NCI-H187 (cell line): ENCODE measurements at places on chromosomes 16 and 17.

DNA sequence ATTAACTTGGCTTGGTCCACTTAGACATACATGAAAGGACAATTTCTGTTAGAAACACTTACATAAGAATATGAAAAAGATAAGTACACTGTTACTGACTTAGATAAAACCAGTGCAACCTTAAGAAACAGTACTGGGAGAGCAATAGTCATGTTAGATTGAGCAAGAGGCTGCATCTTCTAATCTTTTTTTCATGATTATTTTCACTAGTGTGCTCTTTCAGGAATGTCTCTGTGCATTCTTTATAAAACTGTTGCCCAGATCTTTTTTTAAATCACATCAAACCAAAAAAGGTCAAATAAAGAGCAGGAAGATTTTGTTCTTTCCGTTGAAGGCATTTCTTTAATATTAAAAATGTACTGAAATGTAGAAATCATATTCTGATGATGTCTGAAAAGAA, 100.7 kb upstream of the AXIN2 start:
- DNase-seq, result no peak

GRCh38 chr17:15408803-15409202, 58.6 kb downstream of the CDRT4 start:
- DNase-seq, result no peak

GRCh38 chr16:11413907-11414595, 68.8 kb downstream of the RMI2 start:
- DNase-seq, result no peak

DNA sequence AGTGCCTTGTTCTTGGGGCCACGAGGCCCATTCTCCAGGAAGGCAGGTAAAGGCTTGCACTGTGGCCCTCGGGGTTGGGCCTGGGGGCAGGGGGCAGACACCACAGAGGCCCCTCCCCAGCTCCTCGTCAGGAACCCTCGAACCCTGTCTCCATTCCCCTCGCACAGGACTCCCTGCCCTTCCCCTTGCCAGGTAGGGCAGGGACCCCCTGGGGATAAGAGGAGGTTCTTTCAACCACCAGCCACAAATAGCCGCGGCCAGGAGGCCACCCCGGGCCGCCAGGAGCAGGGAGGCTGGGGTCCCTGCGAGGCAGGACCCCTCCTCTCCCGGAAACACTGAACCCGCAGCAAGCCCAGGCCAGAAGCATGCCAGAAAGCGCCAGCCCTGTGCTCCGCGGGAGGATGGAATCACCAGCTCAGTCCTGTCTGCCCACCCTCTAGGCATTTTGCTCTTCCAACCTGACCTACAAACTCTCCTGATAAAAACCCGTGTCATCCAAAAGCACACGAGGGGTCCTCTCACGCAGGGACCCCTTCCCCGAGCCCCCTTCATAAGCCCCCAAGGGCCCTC, 45.6 kb downstream of the SLC47A1 start:
- DNase-seq, result no peak

DNA sequence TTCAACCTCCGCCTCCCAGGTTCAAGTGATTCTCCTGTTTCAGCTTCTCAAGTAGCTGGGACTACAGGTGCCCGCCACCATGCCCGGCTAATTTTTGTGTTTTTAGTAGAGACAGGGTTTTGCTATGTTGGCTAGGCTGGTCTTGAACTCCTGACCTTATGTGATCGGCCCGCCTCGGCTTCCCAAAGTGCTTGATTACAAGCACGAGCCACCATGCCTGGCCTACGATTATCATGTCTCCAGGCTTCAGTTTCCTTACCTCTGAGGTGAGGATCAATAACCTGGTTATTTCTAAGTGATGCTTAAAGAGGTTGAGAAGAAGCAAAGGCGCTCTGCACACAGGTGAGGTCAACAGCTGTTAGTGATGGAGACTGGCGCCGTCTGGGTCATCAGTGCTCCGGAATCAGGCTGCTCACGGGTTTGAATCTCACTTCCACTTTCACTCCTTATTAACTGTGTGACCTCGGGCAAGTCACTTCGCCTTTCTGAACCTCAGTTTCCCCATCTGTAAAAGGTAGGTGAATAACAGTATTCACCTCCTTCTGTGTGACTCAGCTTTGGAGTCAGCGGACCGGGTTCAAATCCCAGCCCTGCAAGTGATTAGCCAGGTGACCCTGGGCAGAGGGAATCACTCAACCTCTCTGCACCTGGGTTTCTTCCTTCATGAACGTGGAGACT, 745 bp upstream of the ABCC1 start:
- DNase-seq, result no peak

GRCh38 chr17:78381601-78382232, 3.3 kb downstream of the PGS1 start:
- DNase-seq, result no peak

GRCh38 chr16:67158637-67159600, 790 bp downstream of the TRADD start:
- no peak for DNase-seq

- DNase-seq, result no peak
Measured at GRCh38 chr17:56803071-56803470, 30.6 kb downstream of the C17orf67 start.

- DNase-seq, result no peak
Measured at GRCh38 chr16:53018834-53019416, 33.8 kb downstream of the CHD9NB start.

DNA sequence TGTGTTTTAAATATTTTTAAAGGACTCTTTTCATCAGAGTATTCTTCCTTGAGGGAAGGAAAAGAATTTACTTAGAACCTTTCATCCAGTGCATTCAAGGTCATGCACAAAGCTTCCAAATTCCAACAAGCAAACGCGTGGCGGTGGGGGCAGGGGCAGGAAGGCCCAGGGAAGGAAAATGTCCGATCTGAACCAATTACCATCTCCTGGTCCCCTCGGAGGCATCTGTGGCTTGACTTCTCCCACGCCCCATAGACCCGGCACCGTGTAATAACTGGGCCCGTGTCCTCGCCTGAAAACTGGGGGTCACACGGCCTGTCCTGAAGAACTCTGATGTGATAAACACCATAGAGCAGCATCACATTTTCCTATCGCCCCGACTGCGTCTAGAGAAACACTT, 18.3 kb downstream of the MEAK7 start:
- DNase-seq, result no peak

GRCh38 chr17:10022416-10022815, 117.3 kb upstream of the RCVRN start:
- DNase-seq, result no peak

- DNase-seq, result no peak
Measured at GRCh38 chr17:60139438-60140285, 10.1 kb upstream of the CA4 start.

- DNase-seq, result no peak
Measured at GRCh38 chr16:73878611-73879010, 418.0 kb upstream of the PSMD7 start.

DNA sequence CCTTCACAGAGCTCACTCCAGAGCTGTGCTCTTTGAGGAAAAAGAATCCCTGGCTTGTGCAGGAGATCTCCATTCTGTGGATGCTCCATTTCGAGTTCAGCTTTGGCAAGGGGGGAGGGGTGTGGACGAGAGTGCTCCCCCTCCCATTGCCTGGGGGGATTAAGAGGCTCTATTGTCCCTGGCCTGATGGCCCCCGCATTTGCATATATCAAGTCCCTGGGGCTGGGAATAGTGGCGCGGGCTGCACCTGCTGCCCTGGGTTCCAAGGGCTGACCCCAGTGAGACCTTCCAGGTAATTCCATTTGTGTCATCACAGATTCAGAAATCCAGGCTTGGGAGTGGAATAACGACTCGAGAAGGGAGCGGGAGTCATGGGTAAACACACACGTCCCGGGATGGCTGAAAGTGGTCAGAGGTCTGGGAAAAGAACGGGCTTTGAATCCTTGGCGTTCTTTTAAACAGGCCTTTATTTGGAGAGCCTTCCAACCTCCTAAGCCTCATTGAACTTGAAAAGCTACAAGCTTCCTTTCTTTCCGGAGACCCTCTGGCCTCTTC, 479.3 kb downstream of the HS3ST3B1 start:
- no peak for DNase-seq

DNA sequence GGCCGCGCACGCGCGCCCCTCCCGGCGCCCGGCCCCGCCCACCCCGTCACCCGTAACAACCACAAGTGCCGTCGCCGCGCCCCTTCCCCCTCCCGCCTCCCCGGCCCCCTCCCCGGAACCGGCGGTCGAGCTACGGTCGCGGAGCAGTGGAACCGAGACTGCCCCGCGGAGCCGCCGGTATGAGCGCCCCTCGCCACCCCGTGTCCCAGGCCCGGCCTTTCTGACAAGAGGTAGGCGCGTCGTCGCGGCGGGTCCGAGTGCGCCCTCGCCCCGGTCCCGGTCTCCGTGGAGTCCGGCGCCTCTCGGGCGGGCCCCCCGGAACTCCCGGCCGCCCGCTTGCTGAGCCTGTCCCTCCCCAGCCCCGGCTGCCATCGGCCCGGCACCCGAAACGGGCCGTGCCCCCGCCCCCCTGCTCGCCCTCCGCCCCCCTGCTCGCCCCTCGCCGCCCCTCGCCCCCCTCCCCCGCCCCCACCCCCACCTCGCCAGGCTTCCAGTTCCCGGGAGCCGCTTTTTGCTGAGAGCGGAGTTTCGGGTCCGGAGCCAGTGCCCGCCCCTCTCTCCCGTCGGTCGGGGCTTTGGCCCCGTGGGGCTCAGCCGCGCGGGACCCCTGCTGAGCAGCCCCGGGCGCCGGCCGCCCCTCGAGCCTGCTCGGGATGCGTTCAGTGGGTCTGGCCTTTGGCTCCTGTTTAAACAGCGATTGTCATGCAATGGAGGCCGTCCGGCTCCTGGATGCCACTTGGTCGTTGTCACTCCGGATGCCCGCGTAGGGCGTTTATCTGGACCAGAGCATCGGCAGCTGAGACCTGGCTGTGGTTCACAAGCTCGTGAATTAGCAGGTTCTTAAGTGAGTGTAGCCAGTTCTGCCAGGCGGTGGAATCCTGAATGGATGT, at the start of gene SEC14L1:
Gene SEC14L1 (plus strand): TSS at position 92 of the 890 bp plus-strand sequence. CDS start 2,628 bp downstream, outside the sequence.
- DNase-seq, result no peak

- DNase-seq, result no peak
Measured at GRCh38 chr17:67425571-67426160, 48.6 kb downstream of the PITPNC1 start.

DNA sequence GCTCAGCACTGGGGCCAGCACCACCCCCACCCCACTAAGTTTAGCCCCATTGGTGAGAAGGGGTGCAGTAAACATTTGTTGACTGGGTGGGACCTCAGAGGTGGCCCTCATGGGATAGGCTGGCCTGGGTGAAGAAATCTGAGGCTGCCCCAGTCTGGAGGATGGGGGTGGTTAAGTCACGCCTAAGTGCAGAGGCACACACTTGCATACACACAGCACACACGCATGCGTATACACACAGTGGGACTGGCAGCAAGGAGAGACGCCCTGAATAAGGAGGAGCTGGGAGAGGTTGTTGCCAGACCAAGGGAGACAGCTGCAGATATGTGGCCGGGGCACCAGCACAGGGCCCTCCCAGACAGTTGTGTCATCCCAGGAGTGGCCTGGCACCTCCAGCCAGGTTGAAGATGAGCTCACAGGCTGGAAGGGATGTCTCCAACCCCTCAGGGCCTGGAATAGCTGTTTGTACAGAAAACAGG, 3.0 kb upstream of the BCAR1 start:
- DNase-seq, result no peak

- no peak for DNase-seq
Measured at GRCh38 chr17:48223945-48224344, 116.4 kb downstream of the SNX11 start.

DNA sequence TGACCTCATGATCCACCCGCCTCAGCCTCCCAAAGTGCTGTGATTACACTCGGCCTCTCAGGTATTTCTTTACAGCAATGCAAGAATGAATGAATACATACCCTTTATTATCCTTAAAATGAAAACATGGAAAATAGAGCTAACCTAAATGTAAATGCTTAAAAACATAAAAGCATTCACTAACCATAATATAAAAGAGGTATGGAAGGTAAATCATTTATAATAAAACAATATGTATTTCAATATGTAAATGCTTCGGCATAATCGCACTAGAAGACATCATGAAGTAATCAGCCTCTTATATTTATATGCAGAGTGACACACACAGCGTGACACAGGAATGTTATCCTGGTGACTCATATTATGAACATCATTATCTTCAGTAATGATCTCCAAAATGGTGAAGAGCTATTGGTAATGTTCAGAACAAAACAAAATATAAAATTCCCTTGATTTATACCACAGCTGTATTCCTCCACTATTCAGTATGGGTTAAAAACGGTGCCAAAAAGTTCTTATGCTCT, 53.9 kb downstream of the AIPL1 start:
- DNase-seq, result no peak

DNA sequence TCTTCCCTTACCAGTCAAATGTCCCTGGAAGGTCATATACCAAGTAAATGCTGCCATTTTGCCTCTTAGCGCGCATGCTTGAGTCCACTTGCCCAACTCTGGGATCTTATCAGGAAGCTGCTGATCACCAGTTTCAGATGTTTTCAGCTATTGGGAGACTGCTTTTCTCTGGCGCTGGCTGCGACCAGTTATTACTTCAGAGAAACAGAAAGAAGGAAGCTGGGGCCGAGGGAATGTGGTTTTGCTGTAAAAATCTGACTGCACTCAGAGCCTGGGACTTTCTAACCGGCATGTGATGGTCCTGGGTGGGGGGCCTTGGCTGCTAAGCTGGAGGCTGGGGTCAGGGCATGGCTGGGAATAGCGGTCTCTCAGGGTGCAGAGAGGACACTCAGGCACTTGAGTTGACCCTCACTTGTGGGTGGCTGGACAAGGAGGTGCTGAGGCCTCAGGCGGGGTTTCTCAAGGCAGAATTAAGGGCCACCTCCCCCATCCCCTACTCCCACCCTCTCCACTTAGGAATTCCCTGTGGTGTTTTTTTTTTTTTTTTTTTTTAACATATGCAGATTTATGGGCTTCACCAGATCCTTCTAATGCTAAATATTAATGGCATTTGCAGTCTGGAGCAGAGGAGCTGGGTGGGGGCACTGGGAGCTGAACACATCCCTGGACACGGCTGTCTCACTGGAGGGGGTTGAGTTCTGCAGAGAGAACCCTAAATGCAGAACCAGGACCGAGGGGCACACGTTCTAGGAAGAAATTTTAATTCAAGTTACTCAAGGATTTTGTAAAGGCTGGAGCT, 145.8 kb downstream of the CYLD start:
- DNase-seq, result no peak

GRCh38 chr17:10081571-10082169, 116.7 kb downstream of the GAS7 start:
- no peak for DNase-seq

GRCh38 chr16:89400740-89401139, 89.6 kb downstream of the ANKRD11 start:
- DNase-seq, result no peak

DNA sequence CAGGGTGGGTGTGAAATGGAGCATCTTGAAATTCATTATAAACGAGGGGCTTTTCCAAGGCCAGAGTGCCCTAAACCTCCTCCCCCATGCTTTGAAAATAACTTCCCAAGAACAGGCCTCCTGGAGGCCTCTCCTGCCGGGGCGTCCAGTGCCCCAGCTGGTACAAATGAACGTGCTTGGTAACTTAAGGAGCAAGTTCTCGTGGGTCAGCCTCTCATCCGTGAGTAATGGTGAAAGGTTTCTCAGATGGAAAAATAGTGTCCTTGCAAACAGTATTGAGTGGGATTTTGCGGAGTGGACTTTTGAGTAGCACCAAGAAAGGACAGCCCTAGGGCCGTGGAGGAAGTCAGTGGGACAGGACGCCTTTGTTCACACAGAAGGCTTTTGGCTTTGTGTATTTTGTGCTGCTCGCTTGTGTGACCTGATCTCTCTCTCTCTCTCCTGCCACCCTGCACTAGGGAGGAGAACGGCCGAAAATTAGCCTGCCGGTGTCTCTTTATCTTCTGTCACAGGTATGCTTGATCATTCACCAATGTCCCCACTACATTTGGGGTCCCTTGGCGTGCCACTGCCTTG, 34.6 kb downstream of the CLEC16A start:
- no peak for DNase-seq

- DNase-seq, result no peak
Measured at GRCh38 chr16:66746048-66746447, 5.4 kb downstream of the DYNC1LI2 start.

GRCh38 chr16:60945225-60945624, 1091.0 kb downstream of the CDH8 start:
- DNase-seq, result no peak
